ENCODE measurements at places on chromosomes 16 and 17. TPM values are rescaled to one million over a fixed set of nuclear protein-coding genes. Genes with fewer than 3 reads are reported as not detected.

The DNAAF1 gene
- 58.7 TPM for total RNA-seq

The TMEM204 gene
- 52.7 TPM for total RNA-seq

The WNT3 gene
- total RNA-seq, result 1.7 TPM

The NLRC3 gene
- total RNA-seq, result 4.5 TPM

- H3K27ac ChIP-seq, result no peak overlapping the region
- no peaks in the 10 kb centered on the region for H3K27me3 ChIP-seq
- H3K36me3 ChIP-seq, result no peaks in the 10 kb centered on the region
- no peak overlapping the region for H3K4me3 ChIP-seq
- peak; percentile 72 for DNase-seq
- no peaks in the 10 kb centered on the region for H3K4me1 ChIP-seq
Measured at GRCh38 chr17:48791128-48792032, 25.6 kb downstream of the TTLL6 start.

DNA sequence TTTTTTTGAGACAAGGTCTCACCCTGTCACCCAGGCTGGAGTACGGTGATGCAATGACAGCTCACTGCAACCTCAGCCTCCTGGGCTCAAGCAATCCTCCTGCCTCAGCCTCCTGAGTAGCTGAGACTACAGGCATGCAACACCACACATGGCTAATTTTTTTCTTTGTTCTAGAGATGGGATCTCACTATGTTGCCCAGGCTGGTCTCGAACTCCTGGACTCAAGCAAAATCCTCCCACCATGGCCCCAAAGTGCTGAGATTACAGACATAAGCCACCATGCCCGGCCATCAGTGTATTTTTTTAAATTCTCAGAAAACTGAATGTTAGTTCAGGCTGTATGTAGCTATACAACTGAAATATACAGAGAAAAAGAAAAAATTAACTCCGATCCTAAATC is 6.2 kb downstream of the APPBP2 start:
- no peaks in the 10 kb centered on the region for H3K27me3 ChIP-seq
- DNase-seq, result no peak
- no peak overlapping the region for H3K4me3 ChIP-seq

DNA sequence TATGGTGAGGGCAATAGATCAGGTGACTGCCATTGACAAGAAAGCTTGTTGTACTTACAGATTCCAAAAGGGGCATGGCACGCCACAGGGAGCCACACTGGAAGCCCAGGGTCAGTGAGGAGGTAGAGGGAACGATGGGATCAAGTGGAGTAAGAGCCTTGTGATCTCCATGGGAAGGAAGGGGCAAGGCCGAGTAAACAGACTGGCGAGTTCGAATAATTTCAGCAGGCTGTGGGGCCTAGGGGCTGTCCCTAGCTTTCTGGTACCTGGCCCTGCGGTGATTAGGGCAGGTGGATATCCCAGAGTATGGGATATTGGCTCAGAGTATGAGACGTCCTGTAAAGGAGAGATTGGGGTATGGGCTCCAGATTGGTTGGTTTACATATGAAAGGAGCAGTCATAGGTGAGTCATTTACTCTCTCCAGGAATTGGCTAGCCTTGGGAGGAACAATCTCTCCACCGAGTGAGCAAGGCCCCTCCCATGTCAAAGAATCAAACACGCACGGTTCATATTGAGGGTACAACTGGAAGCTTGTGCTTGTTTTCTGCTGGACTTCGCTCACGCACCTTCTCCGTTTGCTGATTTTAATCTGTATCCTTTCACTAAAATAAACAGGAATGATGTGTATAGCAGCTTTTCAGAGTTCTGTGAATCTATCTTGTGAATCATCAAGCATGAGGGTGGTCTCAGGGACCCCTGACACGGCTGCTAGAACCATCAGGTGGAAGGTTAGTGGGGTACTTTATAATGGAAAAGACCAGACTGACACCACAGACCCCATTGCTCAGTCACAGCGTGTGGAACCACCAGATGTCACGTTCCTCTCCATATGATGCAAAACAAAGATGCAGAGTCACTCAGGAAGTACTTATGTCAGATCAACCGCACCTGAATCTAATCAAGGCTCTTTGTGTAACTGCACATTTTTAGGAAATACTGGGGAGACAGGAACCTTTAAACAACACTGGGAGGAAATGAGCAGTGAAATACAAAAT is 27.9 kb downstream of the GABARAPL2 start:
- H3K27me3 ChIP-seq, result no peaks in the 10 kb centered on the region
- H3K36me3 ChIP-seq, result no peaks in the 10 kb centered on the region
- no peak overlapping the region for H3K27ac ChIP-seq
- no peak for DNase-seq
- no peak overlapping the region for H3K4me3 ChIP-seq

GRCh38 chr16:35391328-35391727 is 1931.9 kb downstream of the TP53TG3F start:
- H3K27me3 ChIP-seq, result no peaks in the 10 kb centered on the region
- no peak for DNase-seq
- H3K36me3 ChIP-seq, result no peaks in the 10 kb centered on the region
- H3K27ac ChIP-seq, result no peak overlapping the region

DNA sequence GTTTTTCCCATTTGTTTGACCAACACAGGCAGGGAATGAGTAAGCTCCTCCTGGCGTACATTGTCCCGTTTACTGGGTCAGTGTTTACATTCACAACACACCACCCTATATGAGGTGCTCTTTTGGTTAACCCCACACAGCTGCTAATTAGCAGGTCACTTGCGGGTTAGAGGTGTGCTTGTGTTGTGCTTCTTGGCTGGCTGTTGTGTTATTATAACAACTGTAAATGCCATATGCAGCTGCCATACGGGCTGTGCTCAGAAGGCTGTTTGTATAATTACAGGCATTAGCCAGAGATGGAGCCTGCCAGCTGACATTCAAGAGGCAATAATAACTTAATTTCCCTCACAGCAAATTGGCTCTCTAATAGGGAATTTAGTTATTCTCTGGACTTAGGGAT is 205.1 kb upstream of the ELAC2 start:
- H3K4me3 ChIP-seq, result no peak overlapping the region
- no peaks in the 10 kb centered on the region for H3K27me3 ChIP-seq
- H3K36me3 ChIP-seq, result no peaks in the 10 kb centered on the region
- no peak for DNase-seq
- no peak overlapping the region for H3K27ac ChIP-seq
- no peaks in the 10 kb centered on the region for H3K4me1 ChIP-seq

DNA sequence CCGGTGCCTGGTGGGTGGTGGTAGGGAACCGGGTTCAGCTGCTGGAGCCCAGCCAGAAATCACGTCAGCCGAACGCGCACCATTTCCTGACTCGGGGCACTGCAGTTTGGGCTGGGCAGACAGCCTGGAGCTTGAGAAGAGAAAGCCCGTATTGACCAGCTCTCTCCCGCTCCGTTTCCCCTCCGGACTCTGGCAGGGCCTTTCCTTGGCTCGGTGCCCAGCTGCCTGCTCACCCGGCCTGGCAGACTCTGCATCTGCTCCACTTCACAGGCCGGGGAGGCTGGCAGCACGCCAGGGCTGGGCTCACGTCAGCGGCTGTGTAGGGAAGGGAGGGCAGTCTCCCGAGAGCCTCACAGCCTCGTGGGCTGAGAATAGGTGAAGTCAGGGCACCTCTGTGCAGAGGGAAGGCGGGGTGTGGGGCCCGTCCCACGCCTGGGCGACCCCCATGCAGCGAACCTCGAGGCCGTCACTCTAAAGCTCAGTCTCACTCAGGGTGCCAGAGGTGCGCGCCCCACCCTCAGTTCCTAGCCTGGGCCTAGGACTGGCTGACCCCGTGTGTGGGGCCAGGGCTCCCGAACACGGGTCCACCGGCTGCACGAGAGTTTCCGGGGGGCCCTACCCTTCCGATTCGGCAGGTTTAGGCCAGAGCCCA is 59.1 kb downstream of the OR1D5 start:
- H3K4me1 ChIP-seq, result peaks cover 31% of the 10 kb centered on the region
- DNase-seq, result peak; percentile 99
- H3K36me3 ChIP-seq, result no peaks in the 10 kb centered on the region

GRCh38 chr17:74089869-74090464 is 113.5 kb upstream of the RPL38 start:
- H3K4me1 ChIP-seq, result no peaks in the 10 kb centered on the region
- H3K4me3 ChIP-seq, result no peak overlapping the region
- H3K27me3 ChIP-seq, result no peaks in the 10 kb centered on the region
- no peak for DNase-seq

- H3K4me1 ChIP-seq, result no peaks in the 10 kb centered on the region
- H3K27ac ChIP-seq, result no peak overlapping the region
- no peak for DNase-seq
- H3K4me3 ChIP-seq, result no peak overlapping the region
- peaks cover 5% of the 10 kb centered on the region for H3K36me3 ChIP-seq
- no peaks in the 10 kb centered on the region for H3K27me3 ChIP-seq
Measured at GRCh38 chr17:6536053-6536452, 20.3 kb downstream of the PITPNM3 start.
